ENCODE measurements at places on chromosomes 3 and 15. TPM values are rescaled to one million over a fixed set of nuclear protein-coding genes. Genes with fewer than 3 reads are reported as not detected.
A peak's percentile ranks its signal among the peaks of the same experiment; 100 is the strongest.

Gene PLSCR5
- not detected for total RNA-seq

Gene GADL1
- not detected for total RNA-seq

Gene GABRR3
- not detected for total RNA-seq

Gene ANKUB1
- not detected for total RNA-seq

DNA sequence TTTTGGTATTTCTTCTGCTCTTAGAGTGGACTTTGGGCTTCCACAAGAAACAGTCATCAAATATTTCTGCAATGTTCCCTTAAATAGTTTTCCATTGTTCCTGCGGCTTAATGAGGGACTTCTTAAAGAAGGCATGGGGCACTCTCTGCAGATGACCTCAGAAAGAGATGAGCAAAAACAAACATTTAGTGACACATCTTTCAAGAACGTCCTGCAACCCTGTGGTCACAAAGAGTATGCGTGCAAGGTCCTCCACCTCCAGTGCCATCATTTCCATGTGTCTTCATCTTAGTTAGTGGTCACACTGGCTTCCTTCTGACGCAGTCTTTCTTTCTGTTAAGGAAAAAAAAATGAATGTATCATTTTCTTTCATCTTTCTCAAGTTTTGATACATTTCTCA is 56.2 kb downstream of the GREM1 start:
- no peaks in the 10 kb centered on the region for H3K4me1 ChIP-seq
- no peaks in the 10 kb centered on the region for H3K36me3 ChIP-seq
- no peak for DNase-seq

GRCh38 chr3:57555306-57555705 is 768 bp upstream of the PDE12 start:
- peak overlapping the region; percentile 94 for H3K27ac ChIP-seq
- H3K4me1 ChIP-seq, result peaks cover 8% of the 10 kb centered on the region
- H3K36me3 ChIP-seq, result no peaks in the 10 kb centered on the region
- peak overlapping the region; percentile 93 for H3K4me3 ChIP-seq

DNA sequence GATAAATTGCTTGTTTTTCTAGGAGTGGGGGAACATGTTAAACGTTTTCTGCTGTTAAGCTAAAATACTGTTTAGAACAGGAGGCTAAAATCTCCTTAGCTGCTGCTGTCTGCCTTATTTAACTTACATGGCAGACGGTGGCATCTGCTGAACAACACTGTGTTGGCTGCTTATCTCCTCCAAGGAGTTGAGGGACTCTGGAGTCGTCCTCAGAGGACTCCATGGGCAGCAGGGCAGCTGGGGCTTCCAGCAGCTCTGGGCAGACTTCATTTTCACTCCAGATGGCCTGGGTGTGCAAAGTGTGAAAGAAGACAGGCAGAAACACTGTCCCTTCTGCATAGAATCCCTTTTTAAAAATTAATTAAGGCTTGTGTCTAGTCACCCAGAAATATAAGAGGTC is 52.9 kb upstream of the NUDT16 start:
- H3K36me3 ChIP-seq, result no peaks in the 10 kb centered on the region
- H3K4me1 ChIP-seq, result no peaks in the 10 kb centered on the region
- no peak for DNase-seq
- no peak overlapping the region for H3K4me3 ChIP-seq
- H3K27ac ChIP-seq, result no peak overlapping the region

GRCh38 chr3:124982855-124983254 is 48.3 kb upstream of the MUC13 start:
- no peaks in the 10 kb centered on the region for H3K27me3 ChIP-seq
- H3K27ac ChIP-seq, result no peak overlapping the region
- DNase-seq, result no peak
- H3K4me1 ChIP-seq, result no peaks in the 10 kb centered on the region
- H3K36me3 ChIP-seq, result no peaks in the 10 kb centered on the region

DNA sequence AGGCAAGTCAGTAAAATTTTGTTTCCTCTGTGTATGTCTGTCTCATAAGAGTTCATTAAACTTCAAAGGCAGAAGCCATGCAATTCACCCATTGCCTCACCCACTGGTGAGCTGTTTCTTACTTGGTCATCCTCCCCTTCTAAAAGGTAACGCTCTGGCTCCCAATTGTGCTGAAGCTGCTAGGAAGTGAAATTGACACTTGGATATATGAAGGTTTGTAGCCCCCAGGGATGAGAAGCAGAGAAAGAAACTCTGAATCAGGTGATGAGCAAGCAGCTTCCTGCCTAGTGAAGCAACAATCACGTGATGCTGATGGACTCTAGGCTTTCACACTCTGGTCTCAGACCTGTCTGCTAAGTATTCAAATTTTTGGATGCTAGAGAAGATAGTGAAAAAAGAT is 70.7 kb downstream of the CD200R1L start:
- DNase-seq, result no peak
- H3K27ac ChIP-seq, result no peak overlapping the region
- no peaks in the 10 kb centered on the region for H3K36me3 ChIP-seq
- H3K4me1 ChIP-seq, result no peaks in the 10 kb centered on the region
- no peaks in the 10 kb centered on the region for H3K27me3 ChIP-seq

GRCh38 chr3:20201143-20201542 is 15.1 kb upstream of the SGO1 start:
- no peaks in the 10 kb centered on the region for H3K4me1 ChIP-seq
- no peaks in the 10 kb centered on the region for H3K36me3 ChIP-seq
- no peak for DNase-seq
- no peak overlapping the region for H3K27ac ChIP-seq
- no peaks in the 10 kb centered on the region for H3K27me3 ChIP-seq

DNA sequence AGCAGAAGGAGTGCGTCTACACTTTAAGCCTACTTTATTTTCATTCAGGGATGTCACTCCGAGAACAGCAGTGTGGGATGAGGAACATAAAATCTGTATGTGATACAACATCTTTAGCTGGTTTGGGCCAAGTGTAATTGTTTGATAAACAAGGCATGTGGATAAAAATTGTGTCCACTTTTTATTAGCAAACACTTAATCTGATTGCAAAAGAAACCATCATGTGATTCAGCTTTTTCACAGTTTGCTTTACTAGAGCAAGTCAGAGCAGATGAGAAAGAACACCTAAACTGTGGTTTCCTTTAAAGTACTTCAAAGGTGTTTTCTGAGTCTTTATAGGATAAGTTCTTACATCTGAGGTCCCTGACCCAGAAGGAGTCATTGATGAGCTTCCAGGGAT is 237.9 kb downstream of the THSD4 start:
- no peaks in the 10 kb centered on the region for H3K4me1 ChIP-seq
- H3K4me3 ChIP-seq, result no peak overlapping the region
- H3K36me3 ChIP-seq, result no peaks in the 10 kb centered on the region
- no peak for DNase-seq

GRCh38 chr3:152382312-152383135 is 113.8 kb downstream of the MBNL1 start:
- no peaks in the 10 kb centered on the region for H3K27me3 ChIP-seq
- no peak for DNase-seq
- peak overlapping the region; percentile 70 for H3K27ac ChIP-seq
- H3K36me3 ChIP-seq, result no peaks in the 10 kb centered on the region
- no peak overlapping the region for H3K4me3 ChIP-seq

DNA sequence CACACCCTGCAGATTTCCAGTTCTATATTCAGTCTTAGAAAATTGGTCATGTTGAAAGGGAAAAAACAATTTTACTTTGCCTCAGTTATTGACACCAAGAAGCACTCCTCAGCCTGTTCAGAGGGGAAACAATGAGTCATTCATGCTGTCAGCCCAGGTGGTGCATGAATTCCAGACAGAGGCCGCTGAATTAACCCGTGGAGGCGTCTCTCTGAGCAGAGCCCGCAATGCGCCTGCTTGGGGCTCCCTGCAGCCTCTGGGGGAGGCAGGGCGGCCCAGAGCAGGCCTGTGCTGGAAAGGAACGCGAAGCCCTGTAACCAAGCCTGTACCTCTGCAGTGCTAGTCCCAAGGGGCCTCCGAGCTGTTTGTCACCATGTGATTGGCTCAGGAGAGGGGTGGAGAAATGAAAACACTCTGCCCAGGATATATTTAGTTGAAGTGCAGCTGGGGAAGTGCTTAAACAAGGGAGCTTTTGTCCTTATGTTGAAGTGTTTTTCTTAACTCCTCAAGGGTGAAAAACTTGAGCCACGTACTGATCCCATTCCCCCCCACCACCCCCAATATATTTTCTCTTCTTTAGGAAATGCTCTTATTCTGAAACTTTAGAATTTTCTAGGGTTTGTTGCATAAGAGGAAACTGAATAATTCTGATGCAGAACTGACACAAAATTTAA is 68.3 kb upstream of the CHD2 start:
- no peaks in the 10 kb centered on the region for H3K36me3 ChIP-seq
- no peak overlapping the region for H3K4me3 ChIP-seq
- peak; percentile 90 for DNase-seq
- H3K4me1 ChIP-seq, result peaks cover 33% of the 10 kb centered on the region
- peak overlapping the region; percentile 88 for H3K27ac ChIP-seq

DNA sequence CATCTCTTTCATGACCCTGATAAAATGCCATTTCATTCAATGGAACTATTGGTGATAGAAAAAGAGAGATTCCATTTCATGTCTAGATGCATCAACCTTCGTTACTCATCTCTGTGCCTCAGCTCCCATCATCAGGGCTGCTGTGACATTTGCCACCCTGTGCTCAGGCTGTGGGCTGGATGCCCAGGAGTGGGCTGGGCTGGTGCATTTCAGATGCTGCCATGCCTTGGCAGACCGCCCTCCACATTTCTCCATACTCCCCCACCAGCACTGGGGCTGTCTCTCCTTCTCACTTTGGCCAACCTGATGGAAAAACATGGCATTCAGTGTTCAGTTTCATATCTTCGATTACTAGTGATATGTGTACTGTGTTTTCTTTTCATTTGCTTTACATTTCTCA is 59.1 kb downstream of the DNASE1L3 start:
- no peak overlapping the region for H3K4me3 ChIP-seq
- H3K36me3 ChIP-seq, result peaks cover 26% of the 10 kb centered on the region
- H3K4me1 ChIP-seq, result no peaks in the 10 kb centered on the region
- H3K27ac ChIP-seq, result no peak overlapping the region
- H3K27me3 ChIP-seq, result no peaks in the 10 kb centered on the region

GRCh38 chr3:174548841-174549623 is 310.1 kb upstream of the NAALADL2 start:
- no peaks in the 10 kb centered on the region for H3K36me3 ChIP-seq
- H3K27me3 ChIP-seq, result no peaks in the 10 kb centered on the region
- H3K4me3 ChIP-seq, result no peak overlapping the region
- no peak overlapping the region for H3K27ac ChIP-seq
